T-cell (primary cell): ENCODE measurements at places on chromosomes 13 and 19. TPM values are rescaled to one million over a fixed set of nuclear protein-coding genes. Genes with fewer than 3 reads are reported as not detected.
A peak's percentile ranks its signal among the peaks of the same experiment; 100 is the strongest.

- H3K27me3 ChIP-seq, result no peaks in the 10 kb centered on the region
- no peaks in the 10 kb centered on the region for H3K4me1 ChIP-seq
- H3K4me3 ChIP-seq, result no peak overlapping the region
- DNase-seq, result no peak
- H3K36me3 ChIP-seq, result no peaks in the 10 kb centered on the region
Observed at GRCh38 chr13:67758975-67759374, 528.8 kb upstream of the PCDH9 start.

GRCh38 chr19:12222980-12223630, 60.2 kb downstream of the ZNF136 start:
- peaks cover 4% of the 10 kb centered on the region for H3K36me3 ChIP-seq
- H3K27me3 ChIP-seq, result no peaks in the 10 kb centered on the region
- no peak overlapping the region for H3K27ac ChIP-seq
- no peaks in the 10 kb centered on the region for H3K4me1 ChIP-seq
- DNase-seq, result no peak

DNA sequence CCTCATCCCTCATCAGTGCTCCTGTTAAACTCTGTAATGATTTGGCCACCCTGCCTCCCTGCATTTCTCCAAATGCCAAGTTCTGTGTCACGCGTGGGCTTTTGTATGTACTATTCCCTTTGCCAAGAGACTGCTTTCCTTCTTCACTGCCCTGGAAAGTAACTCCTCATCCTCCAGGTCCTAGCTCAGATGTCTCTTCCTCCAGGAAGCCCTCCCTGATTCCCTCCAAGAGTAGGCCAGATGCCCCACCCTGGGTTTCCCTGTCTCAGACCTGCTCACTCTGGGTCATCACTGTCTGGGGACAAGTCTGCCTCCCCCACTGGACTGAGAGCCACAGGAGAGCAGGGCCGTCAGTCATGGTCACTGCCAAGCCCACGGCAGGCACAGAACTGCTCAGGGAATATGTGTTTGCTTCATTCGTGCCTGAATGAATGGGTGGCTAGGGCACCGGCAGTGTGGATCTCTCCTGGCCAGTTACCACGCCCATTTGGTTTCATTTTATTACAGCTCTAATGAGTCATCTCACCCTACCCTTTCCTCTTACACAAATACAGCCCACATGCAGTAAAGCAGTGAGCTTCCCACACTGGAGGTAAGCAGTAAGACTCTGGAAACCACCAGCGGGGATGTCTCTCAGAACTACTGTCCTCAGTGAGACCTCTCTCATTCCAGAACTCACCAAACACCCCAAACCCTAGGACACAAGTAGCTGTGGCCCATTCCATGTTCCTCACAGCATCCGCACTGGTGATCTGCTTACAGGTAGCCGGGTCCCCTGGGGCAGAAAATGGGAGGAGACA, 12.1 kb upstream of the GPR4 start:
- DNase-seq, result no peak
- peaks cover 64% of the 10 kb centered on the region for H3K36me3 ChIP-seq
- H3K4me3 ChIP-seq, result no peak overlapping the region
- no peaks in the 10 kb centered on the region for H3K4me1 ChIP-seq

GRCh38 chr13:44759384-44760360, 183.5 kb upstream of the TSC22D1 start:
- no peaks in the 10 kb centered on the region for H3K36me3 ChIP-seq
- no peaks in the 10 kb centered on the region for H3K4me1 ChIP-seq
- no peak overlapping the region for H3K27ac ChIP-seq

DNA sequence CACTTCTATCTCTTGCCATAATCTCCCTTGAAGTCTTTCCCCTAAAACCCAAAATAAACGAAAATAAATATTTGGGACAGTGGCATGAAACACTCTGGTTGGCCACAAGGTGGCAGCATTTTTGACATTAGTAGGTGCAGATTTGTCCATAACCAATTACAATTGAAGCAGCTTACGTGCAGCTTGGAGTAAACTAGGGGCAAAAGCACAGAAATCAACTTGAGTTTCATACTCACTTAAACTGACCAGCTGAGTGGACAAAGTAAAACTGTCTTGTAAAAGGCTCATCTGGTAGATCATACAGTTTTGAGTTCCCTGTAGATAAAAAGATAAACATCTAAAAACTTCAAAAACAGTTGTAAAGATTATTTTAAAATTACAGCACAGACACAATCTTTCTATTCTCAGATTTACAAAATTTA, 18.8 kb downstream of the PDCD5 start:
- no peaks in the 10 kb centered on the region for H3K27me3 ChIP-seq
- H3K4me1 ChIP-seq, result no peaks in the 10 kb centered on the region
- H3K27ac ChIP-seq, result no peak overlapping the region
- peak; percentile 51 for DNase-seq
- peaks cover 73% of the 10 kb centered on the region for H3K36me3 ChIP-seq

DNA sequence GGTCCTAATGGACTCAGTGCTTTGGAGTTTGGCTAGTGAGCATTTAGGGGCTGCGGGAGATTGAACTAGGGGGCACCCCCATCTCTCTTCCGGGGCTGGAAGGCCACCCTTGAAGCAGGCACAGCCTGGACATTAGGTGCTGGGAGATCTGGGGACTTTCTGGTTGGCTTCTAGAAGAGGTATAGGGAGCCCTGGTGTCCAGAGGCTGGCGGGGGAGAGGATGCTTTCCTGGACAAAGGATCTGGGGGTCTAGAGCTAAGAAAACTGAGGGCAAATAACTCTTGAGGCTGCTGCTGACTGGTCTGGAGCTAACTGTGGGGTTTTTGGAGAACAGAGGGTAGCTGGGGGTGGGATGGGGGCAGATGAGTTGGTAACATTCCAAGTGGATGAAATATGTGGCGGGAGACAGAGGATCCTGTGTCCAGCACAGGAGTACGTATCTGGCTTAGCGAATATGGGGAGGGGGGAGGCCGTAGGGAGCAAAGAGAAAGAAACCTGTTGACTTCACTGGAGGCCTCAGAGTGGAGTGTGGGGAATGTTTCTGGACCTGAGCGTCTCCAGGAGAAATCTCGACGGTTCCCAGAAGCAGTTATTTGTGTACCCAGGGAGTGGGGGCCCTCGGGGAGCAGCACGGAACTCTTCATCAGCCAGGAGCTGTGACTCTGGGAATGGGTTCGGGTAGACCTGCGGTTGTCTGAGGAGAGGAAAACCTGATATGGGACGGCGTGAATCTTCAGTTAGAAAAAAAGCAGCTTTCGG, 1.4 kb downstream of the HNRNPUL1 start:
- DNase-seq, result no peak
- H3K36me3 ChIP-seq, result peaks cover 32% of the 10 kb centered on the region
- peak overlapping the region; percentile 97 for H3K27ac ChIP-seq
- peaks cover 10% of the 10 kb centered on the region for H3K4me1 ChIP-seq

ZNF850 gene
- total RNA-seq, result 1.5 TPM

NBEA gene
- 2.6 TPM for total RNA-seq
